ENCODE measurements at places on chromosomes 3 and 15. TPM values are rescaled to one million over a fixed set of nuclear protein-coding genes. Genes with fewer than 3 reads are reported as not detected.

DNA sequence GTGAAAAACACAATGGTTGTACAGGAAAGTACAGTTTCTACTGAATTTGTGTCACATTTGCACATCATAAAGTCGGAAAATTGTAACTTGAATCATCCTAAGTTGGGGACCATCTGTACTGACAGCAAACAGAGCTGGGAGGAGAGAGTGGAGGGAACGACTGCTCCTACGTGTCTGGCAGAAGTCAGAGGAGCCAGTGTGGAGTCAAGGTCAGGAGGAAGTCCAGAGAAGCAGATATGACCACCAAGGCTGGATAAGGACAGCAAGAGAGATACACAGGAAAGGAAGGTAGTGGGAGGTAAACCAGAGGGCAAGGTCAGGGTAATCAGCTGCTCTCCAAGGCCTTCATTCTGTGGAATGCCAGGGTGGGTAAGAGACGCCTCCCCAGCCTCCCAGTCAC lies 2.7 kb upstream of the CILP start:
- DNase-seq, result no peak

DNA sequence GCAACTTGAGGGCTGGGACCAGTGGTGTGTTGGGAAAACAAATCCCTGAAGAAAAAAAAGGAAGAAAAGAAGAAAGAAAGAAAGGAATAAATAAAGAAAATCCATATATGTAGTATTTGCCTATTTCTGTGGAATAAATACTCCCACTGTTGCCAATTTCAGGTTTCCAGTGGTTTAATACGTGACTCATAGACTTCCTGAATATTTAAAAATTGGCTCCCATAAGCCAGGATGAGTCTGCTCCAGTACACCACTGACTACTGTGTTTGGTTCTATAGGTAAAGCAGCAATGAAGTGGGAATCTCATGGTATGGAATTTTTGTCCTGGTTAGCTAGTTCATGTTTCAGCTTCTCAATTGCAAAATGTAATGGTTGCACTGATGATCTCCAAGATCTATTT lies 31.6 kb downstream of the PYDC2 start:
- no peak for DNase-seq

GRCh38 chr3:58037141-58037910 lies 29.1 kb downstream of the FLNB start:
- DNase-seq, result no peak

The LRRC58 gene
- total RNA-seq, result 15.8 TPM

DNA sequence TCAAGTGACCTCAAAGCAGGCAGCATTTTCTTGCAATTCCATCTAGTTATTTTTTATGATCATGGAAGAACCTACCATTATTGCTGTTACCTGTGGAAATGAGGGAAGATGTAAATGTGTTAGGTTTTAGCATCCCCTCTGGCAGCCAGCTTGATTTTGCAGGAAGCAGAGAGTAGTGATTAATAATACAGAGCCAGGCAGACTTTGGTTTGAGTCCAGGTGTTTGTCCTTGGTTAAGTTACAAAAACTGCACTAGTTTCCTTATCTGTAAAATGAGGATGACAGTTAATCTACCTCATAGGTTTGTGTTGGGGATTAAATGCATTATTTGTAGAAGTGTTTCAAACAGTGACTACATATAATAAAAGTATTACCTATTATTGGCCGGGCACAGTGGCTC lies 6.7 kb upstream of the ZNF621 start:
- DNase-seq, result no peak

- DNase-seq, result no peak
These were observed 2.2 kb upstream of the IL17RC start for GRCh38 chr3:9914559-9915253.

GRCh38 chr3:158452334-158452733 lies 118.7 kb upstream of the MLF1 start:
- no peak for DNase-seq

The RCN2 gene
- total RNA-seq, result 112 TPM

DNA sequence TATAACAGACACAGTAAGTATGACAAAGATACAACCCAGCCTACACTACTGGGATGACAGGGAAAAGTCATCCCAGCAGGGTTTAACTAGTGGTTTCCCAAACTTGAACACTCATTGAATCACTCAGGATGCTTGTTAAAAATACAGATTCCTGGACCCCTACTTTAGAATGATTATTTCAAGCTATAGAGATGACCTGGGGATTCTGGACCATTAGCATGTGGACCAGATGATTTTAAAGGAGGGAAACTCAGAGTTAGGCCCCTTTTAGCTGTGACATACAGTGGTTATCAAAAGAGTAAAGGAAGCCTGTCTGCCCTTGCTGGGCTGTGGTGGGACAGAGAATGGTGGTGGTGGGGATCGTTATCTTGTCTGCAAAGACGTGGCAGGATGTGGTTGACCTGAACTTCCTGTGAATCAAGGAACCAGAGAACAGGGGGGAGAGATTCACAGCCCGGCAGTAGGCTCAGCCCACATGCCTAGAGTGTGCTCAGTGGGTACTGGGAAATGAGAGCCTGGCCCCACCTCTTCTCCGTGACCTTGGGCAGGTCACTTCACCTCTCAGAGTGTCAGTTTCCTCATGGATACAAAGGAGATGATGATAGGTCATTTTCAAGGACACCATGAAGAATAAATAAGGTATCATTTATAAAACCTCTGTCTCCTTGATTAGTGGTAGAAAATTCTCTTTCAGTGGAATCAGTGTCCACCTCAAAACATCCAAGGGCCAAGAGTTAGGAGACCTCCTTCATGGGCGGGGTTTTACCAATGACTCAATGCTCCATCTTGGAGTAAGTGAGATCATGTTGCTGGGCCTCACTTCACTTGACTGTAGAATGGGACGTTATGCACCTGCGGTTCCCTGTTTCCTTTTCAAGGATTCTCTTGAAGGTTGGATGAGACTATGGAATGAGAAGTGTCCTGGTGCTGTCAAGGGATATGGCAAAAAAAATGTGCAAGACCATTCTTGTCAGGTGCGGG lies 306.5 kb downstream of the RPLP1 start:
- no peak for DNase-seq

The TRAT1 gene
- not detected for total RNA-seq

DNA sequence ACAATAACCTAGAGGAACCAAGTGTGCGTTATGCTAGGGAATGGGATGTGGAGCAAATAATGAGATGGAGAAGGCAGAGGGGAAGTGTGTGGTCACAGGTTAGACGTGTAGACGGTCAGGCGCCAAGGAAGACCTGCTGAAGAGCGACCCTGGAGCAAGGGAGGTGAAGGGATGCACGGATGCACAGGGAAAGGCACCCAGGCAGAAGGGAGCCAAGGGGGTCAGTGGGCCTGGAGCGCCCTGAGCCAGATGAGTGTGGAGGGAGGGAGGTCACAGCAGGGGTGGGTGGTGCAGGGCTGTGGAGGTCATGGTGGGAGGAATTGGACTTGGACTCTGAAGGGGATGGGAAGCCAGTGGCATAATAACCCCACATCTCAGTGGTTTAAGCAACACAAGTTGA lies 70.2 kb downstream of the SLC6A1 start:
- DNase-seq, result no peak

DNA sequence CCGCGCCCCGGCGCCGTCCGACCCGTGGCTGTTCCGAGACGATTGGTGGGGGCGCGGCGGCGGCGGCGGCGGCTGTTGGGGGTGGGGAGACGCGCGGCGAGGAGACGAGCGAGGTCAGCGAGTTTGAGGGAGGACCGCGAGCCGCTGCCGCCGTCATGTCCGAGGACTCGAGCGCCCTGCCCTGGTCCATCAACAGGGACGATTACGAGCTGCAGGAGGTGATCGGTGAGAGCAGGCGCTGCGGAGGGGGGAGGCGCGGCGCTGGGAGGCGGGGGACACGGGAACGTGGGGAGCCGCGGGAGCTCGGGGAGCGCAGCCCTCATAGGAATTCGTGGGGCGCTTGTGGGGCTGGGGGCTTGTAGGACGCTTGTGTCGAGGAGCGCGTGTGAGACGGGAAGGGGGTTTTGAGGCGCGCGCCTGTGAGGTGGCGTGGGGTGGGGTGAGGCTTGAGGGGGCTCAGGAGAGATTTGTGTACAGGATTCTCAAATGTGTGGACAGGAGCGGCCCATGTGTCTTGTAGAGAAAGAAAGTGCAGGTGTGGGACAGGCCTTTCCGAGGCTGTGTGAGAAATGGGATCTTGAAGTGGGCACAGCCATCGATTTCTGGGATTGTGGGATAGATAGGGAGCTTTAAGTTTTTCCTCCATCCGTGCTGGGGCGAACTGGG lies 518 bp downstream of the OXSR1 start:
- DNase-seq, result no peak

The EPHA6 gene
- total RNA-seq, result 2.1 TPM

DNA sequence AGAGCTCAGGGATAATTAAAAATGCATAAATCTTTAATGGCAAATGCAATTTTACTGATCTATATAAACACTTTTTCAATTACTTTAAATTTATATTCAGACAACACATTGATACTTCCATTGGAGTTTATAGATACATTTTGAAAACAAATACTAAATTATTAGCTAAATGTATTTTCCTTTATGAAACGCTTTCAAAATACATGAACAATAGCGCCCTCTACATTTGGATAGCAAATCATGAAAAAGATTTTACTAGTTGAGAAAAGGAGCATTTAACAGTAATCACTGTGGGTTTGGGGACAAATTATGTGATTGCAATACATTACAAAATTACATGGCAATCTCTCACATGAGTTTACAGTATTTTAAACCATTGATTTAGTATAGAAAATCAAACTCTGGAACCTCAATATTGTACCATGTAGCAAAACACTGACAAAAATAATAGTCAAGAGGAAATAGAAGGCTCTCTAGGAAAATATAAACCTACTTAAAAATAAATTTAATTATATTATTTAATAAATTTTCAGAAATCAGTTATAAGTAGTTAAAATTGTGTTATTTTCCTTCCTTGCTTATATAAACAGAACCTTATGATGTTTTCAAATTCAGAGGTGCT lies 207.9 kb downstream of the ZIC1 start:
- no peak for DNase-seq

DNA sequence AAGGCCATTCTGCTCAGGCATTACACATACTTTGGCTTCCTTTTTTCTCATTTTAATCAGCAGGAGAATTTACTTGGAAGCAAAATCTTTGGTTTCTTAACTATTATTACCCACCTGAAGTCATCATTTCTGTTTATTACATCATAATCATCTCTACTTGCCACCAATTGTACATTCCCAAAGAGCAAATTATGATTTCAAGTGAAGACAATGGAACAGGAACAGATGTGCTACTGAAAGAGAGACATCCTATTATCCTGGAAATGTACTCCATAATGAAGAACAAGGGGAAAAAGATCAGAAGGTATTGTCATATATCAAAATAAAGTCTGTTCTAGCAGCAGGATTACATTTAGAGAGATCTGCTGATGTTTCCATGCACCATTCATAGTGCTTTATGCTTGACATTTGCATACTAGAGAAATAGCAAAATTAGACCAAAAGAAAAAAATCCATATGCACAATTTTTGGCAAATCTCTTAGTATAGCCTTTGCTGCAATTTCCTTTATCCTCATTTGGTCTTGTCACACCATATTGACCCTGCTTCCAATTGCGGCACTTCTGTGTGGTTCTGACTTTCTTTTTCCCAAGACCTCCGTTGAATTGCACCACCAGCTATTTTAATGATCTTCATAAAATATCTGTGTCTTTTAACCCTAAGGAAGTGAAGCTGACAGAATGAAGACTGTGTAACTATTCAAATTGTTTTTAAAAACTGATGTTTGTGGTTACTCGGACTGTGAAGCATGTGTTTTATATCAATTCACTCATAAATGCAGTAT lies 683.8 kb downstream of the ZNF385D start:
- DNase-seq, result no peak

- DNase-seq, result no peak
These were observed 54.7 kb downstream of the FOXP1 start for GRCh38 chr3:71528816-71529215.
